CD4-positive, alpha-beta memory T cell (primary cell): ENCODE measurements at places on chromosomes 5 and 9. TPM values are rescaled to one million over a fixed set of nuclear protein-coding genes. Genes with fewer than 3 reads are reported as not detected.

GRCh38 chr5:116583085-116583861 lies 8.7 kb upstream of the SEMA6A start:
- no peak for DNase-seq

Gene ELAVL2
- not detected for total RNA-seq

Gene NACC2
- 11.5 TPM for total RNA-seq

Gene FAM221B
- total RNA-seq, result not detected

Gene LCN1
- not detected for total RNA-seq

- DNase-seq, result no peak
These were observed 105.3 kb upstream of the RORB start for GRCh38 chr9:74391816-74392215.

Gene EGFL7
- not detected for total RNA-seq

- DNase-seq, result no peak
These were observed 23.4 kb upstream of the FAT2 start for GRCh38 chr5:151614565-151614964.

Gene ZDHHC12
- total RNA-seq, result 24.6 TPM

GRCh38 chr5:180974612-180975315 lies 13.9 kb upstream of the BTNL3 start:
- no peak for DNase-seq

- DNase-seq, result no peak
These were observed 12.2 kb downstream of the IL9 start for GRCh38 chr5:135883441-135883840.

Gene TMOD1
- total RNA-seq, result 2.6 TPM

GRCh38 chr5:168808051-168808616 lies 229.0 kb upstream of the PANK3 start:
- DNase-seq, result no peak

Gene TMEM232
- 1.7 TPM for total RNA-seq

Gene DAB2
- 2.9 TPM for total RNA-seq

DNA sequence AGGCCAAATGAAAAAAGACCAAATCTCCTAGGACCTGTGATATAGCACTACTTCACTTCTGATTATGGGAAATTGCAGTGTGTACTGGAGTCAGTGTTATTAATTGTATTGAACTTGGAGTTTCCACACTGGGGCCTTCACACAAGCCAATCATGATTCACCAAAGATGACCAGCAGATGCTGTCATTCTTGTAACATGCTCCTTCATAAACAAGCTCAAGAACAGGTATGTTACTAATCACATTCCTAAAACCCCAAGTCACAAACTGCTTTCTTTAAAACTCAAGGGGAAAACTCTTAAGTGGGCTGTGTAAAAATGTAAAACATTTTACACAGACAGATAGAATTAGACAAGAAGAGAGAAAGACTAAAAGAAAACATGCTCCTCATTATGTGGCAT lies 5.6 kb downstream of the KLHL3 start:
- no peak for DNase-seq

DNA sequence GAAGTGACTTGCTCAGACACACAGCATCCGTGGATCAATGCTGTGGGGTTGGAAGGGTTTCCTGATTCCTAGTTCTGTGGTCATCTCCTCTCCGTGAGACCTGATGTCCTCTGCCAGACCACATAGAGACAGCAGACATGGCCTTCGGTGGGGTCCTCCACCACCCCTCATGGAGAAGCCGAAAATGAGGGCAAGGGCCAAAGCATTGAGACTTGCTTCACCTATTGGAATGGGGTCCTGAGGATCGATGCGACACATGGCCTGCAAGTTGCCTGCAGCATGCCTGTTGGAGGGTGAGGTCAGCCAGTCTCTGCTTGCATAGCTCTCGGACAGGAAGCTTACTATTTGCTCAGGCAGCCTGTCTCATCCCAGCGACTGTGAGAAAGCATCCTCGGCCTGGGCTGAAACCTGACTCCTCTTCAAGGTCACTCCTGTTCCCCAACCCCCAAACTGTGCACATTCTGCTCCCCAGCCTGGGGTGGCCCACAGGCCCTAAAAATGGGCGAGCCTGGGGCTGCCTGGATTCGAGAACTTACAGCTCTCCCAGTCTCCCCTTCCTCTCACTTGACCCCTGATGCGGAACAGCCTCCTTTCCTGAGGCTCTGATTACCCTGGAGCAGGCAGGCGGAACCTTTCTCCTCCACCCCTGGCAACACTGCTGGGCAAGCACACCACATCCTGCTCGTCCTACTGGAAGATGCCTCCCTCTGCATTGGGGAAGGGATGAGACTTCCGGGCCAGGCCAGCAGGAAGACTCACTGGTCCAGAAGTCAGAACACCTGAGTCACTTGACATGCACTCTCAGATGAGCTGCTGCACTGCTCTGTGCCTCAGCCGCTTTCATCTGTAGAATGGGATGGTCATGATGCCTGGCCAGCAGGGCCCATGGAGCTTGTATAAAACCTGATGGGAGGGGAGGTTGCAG lies 186.9 kb downstream of the RGS3 start:
- no peak for DNase-seq

Gene CRB2
- total RNA-seq, result not detected

- DNase-seq, result no peak
These were observed 12.8 kb downstream of the LCN10 start for GRCh38 chr9:136729926-136730325.

Gene TRPM3
- not detected for total RNA-seq

- DNase-seq, result no peak
These were observed 2.3 kb upstream of the TSC1 start for GRCh38 chr9:132946631-132947295.

GRCh38 chr5:39379693-39380092 lies 15.4 kb upstream of the C9 start:
- no peak for DNase-seq

Gene PRUNE2
- total RNA-seq, result 0.22 TPM

GRCh38 chr5:36889264-36889663 lies 12.7 kb downstream of the NIPBL start:
- no peak for DNase-seq

DNA sequence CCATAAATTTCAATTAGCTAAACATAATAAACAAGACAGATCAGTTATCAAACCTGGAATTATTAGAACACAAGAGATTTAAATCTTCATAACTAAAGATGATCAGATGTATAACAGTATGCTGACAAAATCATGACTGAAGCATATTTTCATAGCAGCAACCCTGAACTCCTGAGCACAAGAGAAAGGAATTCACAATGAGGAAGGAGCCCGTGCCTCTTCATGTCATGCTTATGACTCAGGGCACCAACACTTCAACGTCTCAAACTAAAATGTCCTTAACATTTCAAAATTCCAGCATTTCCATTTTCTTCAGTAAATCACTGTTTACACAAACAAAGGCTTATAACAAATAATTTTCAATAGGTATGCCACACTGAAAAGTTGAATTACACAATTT lies 6.7 kb downstream of the AP3B1 start:
- DNase-seq, result no peak

DNA sequence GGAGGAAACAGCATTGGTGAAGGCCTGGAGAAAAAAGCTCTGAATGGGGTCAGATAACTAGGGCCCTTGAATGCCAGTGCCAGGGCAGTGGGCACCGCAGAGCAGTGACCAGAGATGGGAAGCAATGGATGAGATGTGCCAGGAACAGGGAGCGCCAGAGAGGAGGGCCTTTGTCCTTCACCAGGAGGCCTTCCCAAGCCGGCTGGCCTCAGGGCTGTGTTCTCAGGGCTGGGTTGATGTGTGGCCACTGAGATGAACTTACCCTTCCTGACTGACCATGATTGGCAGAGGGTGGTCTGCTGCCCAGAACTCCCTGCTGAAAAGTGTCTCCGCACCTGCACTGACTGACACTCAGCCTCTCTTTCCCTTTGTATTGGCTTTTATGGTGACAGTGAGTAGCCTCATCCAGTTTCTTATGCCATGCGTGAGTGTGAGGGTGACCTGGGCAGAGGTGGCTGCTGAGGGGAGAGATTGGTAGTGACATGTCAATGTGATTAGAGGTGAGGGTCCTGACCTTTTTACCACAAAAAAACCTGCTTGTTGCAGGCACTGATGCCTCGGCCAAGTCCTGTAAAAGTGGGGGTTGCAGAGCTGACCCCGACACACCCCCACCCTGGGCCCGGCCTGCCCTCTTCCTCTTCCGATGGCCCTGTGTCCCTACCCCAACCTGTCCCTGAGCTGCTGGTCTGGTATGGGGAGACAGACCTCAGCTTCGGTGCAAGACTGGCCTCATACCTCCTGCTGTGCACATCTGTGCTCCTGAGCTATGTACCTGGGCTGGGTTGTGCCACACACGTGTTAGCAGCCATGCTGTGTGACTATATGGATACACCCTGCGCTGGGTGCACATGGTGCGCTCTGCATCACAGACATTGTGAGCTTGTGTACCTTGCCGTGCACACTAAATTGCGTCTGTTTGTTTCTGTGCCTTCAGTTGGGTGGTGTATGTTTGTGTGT lies 57.1 kb upstream of the PSD2 start:
- DNase-seq, result no peak

- DNase-seq, result no peak
These were observed 95.4 kb upstream of the MINAR2 start for GRCh38 chr5:129652349-129653056.

Gene GPRIN1
- total RNA-seq, result 0.41 TPM

- no peak for DNase-seq
These were observed 154.8 kb upstream of the KLF9 start for GRCh38 chr9:70569070-70569772.

- DNase-seq, result no peak
These were observed 77.1 kb downstream of the YIPF5 start for GRCh38 chr5:144093400-144093799.

Gene GABRB2
- total RNA-seq, result not detected

Gene RETREG1
- 26.6 TPM for total RNA-seq

- DNase-seq, result no peak
These were observed 30.3 kb downstream of the ADCY2 start for GRCh38 chr5:7426284-7426683.

DNA sequence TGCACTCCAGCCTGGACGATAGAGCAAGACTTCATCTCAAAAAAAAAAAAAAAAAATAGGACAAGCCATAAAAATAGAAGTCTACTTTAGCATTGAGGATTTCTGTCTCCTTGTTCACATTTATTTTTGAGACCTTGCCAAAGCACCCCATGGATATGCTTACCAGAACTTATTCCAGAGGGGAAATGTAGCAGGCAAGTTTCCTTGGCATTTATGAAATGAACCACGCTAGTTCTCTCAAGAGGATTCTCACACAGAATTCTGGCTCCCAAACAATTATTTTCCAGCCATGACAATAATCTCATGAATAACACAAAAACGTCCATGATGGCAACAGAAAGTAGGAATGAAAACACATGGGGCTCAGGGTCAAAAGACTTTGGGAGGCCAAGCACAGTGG lies 23.4 kb upstream of the GPX8 start:
- DNase-seq, result no peak

GRCh38 chr5:113197456-113198200 lies 221.0 kb downstream of the DCP2 start:
- DNase-seq, result no peak

GRCh38 chr9:30362373-30362772 lies 2022.1 kb upstream of the ACO1 start:
- DNase-seq, result no peak

Gene NUDCD2
- total RNA-seq, result 26.4 TPM

DNA sequence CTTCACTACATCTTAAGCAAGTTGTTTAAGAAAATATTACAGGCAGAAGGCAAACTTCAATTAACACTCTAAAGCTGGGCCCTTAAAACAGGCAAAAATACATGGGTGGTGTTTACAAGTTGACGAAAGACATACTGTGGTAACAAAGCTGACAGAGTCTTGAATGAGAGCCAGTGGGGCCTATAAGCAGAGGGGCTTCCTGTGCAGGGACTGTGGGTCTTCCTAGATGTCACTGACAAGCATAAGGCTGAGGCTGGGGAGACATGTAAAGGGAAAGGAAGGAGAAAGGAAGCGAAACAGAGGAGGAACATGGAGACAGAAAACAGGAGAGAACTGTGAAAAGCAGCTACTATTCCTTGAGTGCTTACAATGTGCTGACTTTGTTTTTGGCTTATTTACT lies 308.0 kb upstream of the RPS23 start:
- DNase-seq, result no peak

DNA sequence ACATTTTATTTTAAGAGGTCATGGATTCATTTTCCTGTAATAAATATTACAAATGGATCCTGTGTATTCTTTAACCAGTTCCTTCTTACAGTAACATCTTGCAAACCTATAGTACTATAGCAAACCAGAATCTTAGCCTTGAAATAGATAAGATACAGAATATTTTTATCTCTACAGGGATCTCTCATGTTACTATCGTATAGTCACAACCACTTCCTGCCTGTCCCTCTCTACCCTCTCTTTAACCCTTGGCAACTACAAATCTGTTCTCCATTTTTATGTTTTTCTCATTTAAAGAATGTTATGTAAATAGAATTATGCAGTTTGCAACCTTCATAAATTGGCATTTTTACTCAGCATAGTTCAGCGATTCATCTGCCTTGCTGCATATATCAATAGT lies 454.0 kb downstream of the DIRAS2 start:
- peak; percentile 3 for DNase-seq

DNA sequence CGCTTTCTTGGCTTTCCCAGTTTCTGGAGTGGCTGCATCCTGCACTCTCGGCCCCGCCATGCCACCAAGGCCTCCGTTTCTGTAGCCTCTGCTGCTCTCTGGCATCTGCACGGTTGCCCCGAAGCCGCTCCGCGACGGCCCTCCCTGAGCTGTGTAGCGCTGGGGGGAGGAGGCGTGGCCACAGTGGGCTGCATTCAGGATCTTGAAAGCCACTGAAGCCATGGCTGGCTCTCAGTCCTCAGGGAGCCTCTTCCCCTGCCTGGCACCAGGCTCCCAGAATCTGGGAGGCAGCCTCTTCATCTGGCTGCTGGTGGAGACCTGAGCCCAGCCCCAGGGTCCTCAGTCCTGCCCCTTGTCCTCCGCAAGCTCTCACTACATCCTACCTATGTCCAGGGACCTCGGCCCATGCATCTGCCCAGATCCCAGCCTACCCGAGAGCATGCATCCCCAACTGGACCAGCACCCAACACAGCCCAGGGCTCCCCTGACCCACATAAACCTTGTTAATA lies 25.1 kb downstream of the PAEP start:
- no peak for DNase-seq

DNA sequence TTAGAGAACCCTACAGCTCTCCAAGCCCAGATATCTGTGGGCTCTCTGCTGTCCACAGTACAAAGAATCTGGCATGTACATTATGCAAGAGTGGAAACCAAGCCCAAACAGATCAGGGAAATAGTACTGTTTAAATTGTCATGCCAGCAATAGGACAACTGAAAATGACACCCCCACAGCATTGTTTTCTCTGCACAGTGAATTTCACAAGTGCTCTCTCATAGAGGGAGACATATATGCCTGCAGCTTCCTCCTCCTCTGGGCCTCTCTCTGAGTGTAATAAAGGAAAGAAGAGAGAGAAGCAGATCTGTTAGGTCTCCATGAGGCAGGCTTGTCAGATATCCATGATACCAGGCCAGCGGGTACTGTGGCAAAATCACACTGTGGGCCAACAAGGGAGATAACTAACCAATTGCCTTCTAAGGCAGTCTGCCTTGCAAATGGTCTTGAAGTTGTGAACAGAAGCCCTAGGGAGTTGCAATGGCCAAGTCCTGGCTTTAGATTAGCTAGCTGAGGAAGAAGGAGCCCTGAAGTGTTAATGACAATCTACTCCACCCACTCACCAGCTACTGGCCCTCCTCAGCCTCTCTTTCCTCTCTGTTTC lies 54.4 kb upstream of the JMY start:
- no peak for DNase-seq

Gene SPINK6
- total RNA-seq, result not detected
